NCI-H1105 (cell line): ENCODE measurements at places on chromosomes 12 and 14.

DNA sequence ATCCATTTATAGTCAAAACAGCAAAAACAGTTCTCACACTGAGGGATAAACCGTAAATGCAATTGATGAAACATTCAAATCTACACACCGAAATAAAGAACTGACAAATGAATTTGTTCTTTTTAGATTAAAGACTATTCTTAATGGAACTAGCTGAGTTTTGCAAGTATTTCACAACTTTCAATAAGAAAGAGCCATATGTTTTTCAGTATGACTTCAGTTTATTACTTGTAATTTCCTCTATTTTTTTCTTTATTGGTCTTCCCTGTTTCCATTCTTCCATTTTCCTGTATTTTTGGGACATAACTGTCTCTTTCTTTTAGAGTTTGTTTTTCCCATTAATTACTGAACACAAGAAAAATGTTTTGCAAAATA, 4.3 kb downstream of the BCAT1 start:
- DNase-seq = no peak

GRCh38 chr12:6494258-6494743, 399 bp downstream of the NCAPD2 start:
- no peak for DNase-seq

GRCh38 chr14:50714450-50715073, 46.5 kb upstream of the SAV1 start:
- DNase-seq = no peak

- DNase-seq = no peak
Observed at GRCh38 chr12:104626069-104626837, 169.5 kb downstream of the CHST11 start.

DNA sequence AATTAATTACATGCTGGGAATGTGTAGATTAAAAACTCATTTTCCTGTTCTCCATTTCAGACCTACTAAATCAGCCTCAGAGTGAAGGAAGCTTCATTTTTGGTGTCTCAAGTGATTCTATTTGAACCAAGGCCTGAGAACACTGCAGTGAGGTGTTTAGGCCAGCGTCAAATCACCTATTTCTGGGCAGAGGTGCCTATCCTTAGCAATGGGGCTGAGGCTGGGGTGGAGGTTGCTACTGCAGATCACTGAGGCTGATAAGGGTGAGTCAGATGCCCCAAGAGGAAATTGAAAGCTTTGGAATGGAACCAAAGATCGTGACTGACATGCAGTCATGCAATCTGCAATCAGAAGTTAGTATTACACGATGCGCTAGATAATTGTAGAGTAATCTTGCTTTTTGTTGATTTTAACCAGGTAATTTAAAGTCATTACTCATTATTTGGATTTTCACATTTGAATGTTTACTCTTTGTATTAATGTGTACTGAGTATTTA, 4.4 kb downstream of the TXNRD1 start:
- peak; percentile 80 for DNase-seq

- DNase-seq = no peak
Observed at GRCh38 chr12:28543021-28543890, 353.0 kb downstream of the CCDC91 start.
